ENCODE measurements at places on chromosomes 2 and 18.

GRCh38 chr2:152961351-152961750, 242.9 kb downstream of the ARL6IP6 start:
- no peak for DNase-seq

DNA sequence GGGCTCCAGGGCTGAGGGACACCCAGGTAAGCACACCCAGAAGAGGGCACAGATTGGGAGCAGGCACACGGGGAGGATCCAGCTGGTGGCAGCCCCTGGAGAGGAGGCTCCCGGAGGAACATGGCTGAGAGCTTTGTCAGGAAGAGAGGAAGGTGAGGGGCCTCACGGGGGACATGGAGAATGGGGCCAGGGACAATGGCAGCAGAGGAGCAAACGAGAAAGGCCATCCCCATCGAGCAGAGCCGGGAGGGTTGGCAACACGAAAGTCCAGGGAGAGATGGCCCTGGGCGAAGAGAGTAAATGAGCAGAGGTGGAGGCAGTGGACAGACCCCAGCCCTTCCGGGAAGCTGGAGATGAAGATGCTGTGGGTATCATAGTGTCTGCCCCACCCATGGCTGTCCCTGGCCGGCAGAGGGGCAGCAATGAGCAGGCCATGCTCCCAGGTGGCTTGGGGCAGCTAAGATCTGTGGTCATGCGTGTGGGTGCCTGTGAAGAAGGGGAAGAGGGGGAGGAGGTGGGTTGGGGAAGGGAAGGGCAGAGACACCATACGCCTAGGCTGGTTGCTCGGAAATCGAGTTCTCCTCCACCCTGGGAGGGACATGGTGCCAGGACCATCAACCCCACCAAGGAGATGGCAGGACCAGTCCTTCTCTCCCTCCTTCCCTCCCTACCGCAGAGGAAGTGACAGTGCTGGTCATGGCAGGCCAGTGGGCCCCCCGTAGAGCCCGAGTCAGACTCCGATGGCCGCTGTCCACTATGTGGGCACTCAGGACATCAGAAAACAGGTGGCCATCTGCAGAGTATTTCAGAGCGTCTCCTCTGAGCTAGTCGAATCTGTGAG, 191.7 kb downstream of the NDUFA10 start:
- DNase-seq, result no peak

GRCh38 chr18:3970929-3971328, 484.2 kb downstream of the DLGAP1 start:
- DNase-seq, result no peak

DNA sequence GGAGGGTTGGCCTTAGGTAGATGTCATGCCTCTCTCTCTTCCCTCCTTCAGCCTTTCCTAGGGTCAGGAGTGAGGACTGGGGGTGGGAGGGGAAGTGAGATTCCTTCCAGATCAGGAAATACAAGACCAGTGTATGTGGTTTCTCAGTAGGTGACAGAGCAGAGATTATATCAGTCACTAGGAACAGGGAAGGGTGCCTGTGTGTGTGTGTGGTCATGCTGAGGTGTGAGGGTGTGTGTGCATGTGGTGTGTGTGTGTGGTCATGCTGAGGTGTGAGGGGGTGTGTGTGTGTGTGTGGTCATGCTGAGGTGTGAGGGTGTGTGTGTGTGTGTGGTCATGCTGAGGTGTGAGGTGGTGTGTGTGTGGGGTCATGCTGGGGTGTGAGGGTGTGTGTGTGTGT, 259.8 kb downstream of the LOXHD1 start:
- DNase-seq, result no peak
